ENCODE measurements at places on chromosomes 11 and 22.

DNA sequence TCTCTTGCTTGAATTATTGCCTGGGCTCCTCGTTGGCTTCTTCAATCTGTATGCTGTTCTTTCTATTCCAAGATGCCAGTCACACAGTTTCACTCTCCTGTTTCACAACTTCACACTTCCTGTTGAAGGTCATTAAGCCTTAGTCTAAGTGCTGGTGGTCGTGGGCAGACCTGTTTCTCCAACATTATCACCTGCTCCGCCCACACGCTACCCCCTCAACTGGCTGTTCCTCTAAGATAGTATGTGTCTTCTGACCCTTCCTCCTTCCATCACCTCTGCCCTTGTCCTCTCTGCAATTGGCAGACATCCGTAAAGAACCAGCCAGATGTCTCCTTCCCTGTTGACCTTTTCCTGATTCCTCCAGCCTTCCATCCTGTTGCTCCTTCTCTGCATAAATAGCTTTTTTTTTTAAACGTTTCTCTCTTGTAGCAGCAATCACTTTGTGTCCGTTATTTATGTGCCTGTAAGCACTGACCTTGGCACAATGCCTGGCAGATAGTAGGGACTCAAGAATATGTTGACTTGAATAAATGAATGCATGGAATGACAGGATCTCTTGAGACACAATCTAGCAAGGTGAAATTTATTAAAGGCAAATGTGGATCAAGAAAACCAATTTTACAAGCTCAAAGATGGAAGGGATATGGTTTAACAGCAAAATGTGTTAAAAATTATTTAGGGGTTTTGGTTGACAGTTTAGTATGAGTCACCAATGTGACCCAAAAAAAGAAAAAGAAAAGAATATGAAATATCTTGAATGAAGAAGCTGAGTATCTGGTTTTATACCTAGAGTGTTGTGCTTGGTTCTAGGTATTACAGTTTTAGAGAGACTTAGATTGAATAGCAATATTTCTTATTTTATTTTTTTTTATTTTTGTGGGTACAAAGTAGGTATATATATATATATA lies 12.6 kb downstream of the DIXDC1 start:
- no peak for DNase-seq

DNA sequence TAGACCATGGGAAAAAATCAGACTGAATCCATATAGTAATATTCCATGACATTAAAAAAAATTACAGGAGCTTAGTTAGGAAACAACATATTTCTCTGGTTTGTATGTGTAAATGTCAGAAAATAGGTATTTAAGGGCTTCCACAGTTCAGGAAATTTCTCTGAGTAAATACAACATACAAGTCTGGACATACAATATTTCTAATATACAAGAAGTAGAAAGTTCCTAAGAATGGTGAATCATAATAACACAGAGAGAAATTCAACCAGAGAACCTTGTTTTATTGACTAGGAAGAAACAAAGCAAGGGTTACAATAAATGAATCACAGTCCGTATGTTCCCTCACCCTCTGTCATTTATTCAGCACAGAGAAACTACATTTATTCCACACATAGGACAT lies 532.7 kb upstream of the FAT3 start:
- no peak for DNase-seq

DNA sequence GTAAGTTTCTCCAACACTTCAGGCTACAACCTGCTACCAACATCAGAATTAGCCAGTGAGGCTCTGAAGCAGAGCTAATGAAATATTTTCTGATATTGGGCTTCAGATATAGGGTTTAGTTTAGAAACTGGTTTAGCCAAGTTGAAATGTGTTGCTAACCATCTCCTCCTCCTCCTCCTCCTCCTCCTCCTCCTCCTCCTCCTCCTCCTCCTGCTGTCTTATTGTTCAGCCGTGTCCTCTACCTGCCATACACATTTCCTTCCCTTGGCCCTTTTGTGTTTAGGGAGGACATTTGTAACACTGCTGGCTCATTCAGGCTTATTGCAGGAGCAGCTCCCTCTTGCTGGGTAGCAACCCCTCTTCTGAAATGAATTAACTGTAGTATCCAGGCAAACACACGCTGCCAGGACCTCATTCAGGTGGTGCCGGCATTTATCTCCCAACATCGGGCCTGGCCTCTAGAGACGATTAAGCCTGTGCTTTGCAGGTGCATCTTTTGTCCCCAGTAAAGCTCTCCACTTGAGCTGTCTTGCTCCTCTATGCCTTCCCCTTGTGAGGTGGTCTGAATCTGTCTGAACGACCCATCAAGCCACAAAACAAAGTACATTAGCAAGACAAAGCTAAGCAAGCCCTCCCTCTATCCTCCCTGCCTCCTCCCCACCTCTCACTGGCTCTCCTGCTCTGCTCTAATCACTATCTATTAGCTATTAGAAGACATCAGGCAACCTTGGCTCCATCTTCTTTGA lies 82.9 kb downstream of the KCNJ1 start:
- no peak for DNase-seq

- no peak for DNase-seq
These were observed 4.6 kb downstream of the C11orf96 start for GRCh38 chr11:43947003-43947500.

GRCh38 chr22:44057401-44057987 lies 33.4 kb downstream of the PARVB start:
- DNase-seq, result no peak

- no peak for DNase-seq
These were observed 173.3 kb downstream of the PGR start for GRCh38 chr11:100956351-100956750.

- no peak for DNase-seq
These were observed 61.3 kb downstream of the TRIM44 start for GRCh38 chr11:35723913-35724312.

DNA sequence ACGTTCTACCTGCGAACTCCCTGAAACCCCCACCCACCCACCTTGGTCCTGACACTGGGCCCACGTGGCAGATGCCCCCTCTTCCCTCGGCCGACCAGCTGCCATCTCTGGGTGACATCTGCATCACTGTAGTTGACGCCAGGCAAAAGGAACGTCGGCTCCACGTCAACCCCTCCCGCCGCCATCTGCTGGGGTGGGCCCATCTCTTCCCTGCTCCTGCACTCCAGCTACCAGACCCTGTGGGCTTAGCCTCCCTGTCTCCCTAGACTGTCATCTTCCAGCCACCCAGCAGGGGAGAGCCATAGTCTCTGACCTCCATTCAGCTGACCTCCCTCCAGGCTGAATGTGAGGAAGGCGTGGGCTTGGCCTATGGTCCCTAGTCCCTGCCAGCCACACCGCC lies 21.4 kb downstream of the CHID1 start:
- DNase-seq, result no peak

DNA sequence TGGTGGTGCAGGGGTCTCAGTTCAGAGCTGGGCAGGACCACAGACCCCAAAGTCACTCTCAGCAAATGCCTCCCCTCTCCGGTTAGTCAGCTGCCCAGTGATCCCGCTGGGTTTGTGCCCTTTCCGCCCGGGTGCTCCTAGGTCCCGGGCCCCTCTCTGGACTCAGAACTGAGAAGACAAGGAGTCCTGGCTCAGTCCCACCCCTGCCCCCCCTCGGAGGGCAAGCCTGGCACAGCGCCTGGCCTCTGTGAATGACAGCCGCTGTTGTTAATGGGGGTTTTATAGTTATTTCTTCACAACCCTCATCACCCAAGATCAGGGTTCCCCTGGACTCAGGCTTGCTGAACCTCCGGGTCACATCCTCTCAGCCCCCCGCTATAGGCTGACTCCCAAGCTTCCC lies 47.6 kb downstream of the ELFN2 start:
- DNase-seq, result no peak

DNA sequence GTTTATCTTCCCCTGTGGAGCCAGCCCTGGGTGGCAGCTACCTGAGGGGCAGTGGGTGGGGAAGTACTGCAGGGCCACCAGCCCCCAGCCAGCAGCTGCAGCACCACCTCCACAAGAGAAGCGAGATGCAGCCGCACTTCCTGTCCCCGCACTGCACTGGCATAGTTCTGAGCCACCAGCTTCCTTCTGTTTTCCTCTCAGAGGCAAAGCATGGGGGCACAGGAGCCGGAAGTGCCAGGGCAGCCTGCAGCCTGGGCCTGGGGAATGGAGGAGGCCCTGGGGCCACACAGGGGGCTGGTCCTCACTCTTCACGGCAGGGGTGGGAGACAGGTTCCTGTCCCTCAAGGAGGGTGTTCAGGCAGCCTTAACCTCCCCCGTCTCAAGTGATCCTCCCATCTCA lies 11.9 kb upstream of the SH3BP1 start:
- DNase-seq, result peak; percentile 66

GRCh38 chr11:86151174-86152005 lies 82.5 kb upstream of the PICALM start:
- DNase-seq, result no peak

DNA sequence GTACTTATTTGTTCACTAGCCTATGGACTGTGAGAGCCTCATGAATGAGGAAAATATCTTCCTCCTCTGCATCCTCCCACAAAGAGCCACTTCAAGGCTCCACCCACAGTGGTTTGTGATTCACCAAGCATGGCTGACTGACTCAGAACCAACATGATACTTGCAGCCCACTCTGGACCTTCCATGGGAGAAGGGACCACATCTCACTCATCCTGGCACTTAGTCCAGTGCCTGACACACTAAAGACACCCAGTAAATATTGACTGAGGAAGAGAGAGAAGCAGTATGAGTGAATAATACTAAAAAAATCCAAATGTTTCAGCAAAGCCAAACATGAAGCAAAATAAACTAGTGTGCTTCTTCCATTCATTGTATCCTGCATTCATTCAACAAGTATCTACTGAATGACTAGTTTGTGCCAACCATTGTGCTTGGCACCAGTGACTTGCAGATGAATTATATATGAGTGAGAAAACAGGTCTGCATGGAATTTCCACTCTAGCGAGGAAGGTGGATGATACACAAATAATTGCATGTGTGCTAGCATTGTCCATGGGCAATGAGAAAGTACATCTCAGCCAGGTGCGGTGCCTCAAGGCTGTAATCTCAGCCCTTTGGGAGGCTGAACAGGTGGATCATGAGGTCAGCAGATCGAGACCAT lies 54.9 kb upstream of the BLID start:
- no peak for DNase-seq

- no peak for DNase-seq
These were observed 38.1 kb downstream of the NUMA1 start for GRCh38 chr11:72042064-72042745.

DNA sequence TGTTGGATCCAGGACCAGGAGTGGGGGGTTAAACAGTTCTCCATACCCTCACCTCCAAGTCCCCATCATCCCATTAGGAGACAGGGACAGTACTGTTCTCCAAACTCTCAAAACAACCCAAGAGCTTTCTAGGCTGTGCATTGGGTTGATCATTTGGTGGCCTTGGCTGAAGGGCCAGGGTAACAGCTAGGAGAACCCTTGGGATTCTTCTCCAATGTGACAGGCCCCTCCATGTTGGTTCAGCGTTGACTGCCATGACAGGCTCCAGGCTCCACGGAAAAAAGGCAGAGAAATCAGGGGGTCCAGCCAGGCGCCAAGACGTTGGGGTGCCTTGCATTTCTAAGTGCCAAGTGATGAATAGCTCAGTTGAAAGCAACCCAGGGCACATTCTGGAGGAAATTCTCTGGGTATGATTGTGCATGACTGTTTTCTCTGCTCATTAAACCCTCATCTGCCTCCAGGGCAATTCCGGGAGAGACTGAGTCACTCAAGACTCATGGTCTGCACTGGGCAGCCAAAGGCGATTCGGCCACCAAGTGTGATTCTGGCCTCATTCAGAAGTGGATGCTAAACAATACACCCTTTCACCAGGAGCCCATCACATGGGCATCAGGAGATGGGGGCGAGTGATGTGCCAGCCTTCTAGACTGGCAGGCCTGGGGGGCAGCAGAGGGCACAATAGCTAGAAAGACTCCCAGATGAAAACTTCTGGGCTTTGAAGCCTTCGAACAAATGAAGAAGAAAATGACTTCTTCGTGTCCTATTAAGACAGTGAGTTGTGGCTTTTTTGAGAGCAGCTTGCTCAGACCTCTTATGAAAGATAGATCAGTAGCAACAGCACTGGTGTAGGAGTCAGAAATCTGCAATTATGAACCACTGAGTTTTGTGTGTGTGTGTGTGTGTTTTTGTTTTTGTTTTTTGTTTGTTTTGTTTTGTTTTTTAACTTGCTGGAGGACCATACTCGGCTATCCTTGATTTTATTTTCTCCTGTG lies 27.7 kb downstream of the CD44 start:
- peak; percentile 70 for DNase-seq

GRCh38 chr11:119169282-119169719 lies 776 bp downstream of the NLRX1 start:
- peak; percentile 65 for DNase-seq

- peak; percentile 14 for DNase-seq
These were observed 232.6 kb downstream of the CASP12 start for GRCh38 chr11:104665641-104666040.

- no peak for DNase-seq
These were observed 34.8 kb upstream of the CCDC34 start for GRCh38 chr11:27397624-27398399.

- no peak for DNase-seq
These were observed at the start of gene KRTAP5-9 for GRCh38 chr11:71548120-71548519. Gene KRTAP5-9 (plus strand): TSS chr11:71548420. CDS start chr11:71548658, 238 bp downstream.

DNA sequence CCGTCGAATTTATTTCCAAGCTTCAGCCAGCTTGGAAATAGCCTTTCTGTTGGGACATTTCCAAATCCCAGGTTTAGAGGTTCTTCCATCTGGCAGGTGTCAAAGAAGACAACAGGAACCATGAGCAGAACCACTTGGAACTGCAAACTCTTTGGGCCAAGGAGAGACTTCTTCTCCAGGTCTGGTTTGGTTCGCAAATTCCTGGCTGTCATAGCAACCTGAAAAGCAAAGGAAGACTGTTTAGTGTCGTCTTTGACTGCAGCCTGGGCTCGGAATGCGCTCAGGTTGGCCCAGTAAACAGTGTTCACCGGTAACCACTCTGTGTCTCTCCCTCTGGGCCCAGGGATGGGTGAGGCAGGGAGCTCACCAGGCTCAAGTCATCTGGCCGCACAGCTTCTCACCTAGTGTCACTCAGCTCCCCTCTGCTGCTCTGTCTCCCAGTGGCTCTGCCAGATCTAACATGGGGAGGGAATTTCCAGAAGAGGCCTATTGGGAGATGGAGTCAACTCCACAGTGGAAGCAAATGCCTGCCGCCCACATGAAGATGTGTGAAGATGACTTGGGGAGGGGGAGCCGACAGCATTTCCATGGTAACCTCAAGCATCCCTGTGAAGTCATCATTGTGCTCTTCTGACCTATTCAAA lies 11.9 kb upstream of the CLMP start:
- no peak for DNase-seq

DNA sequence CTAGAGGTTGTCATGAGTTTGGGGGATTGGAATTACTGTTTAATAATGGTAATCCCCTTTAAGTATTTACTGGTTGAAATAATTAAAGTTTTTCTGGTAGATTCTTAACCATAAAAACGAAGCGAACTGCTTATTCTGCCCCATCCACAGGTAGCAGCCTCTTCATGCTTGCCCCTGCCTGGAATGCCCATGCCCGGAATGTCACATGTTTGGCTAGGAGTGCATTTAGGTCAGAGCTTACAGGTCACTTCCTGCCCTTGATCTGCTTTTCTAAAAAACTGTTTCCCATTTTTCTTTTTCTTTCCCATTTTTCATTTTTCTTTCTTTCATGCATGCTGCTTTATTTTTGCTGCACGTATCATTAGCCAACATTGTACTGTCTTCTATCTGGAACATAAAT lies 69.1 kb downstream of the YAP1 start:
- DNase-seq, result no peak

All from activated CD4-positive, alpha-beta T cell treated with anti-CD3 and anti-CD28 coated beads, Interleukin-2, Interleukin-6, amounts not matched to agents 100 ng/mL and 50 ng/mL, durations not matched to agents 16 hours and 8 hours (primary cell).